ENCODE measurements at places on chromosomes 5 and 9.

DNA sequence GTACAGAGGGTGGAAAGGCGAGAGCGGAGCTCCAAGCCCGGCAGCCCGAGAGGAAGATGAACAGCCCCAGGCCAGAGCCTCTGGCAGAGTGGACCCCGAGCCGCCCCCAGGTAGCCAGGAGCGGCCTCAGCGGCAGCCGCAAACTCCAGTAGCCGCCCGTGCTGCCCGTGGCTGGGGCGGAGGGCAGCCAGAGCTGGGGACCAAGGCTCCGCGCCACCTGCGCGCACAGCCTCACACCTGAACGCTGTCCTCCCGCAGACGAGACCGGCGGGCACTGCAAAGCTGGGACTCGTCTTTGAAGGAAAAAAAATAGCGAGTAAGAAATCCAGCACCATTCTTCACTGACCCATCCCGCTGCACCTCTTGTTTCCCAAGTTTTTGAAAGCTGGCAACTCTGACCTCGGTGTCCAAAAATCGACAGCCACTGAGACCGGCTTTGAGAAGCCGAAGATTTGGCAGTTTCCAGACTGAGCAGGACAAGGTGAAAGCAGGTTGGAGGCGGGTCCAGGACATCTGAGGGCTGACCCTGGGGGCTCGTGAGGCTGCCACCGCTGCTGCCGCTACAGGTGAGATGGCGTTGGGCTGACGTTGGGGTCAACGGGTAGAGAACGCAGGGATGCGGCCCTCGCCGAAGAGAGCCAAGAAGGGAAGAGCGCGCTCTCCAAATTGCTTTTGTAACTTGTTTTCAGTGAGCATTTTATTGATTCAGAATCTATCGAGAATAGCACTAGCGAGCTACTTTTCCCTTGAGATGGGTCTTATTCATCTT lies at the start of gene PTGER4:
PTGER4 (plus strand) TSS at position 3 of the 769 bp plus-strand sequence. CDS start 1,079 bp downstream, outside the sequence.
- DNase-seq: no peak

GRCh38 chr5:94682814-94683520 lies 64.5 kb downstream of the SLF1 start:
- DNase-seq: no peak

- DNase-seq: no peak
These were observed 89.1 kb upstream of the SPDL1 start for GRCh38 chr5:169494383-169494935.

DNA sequence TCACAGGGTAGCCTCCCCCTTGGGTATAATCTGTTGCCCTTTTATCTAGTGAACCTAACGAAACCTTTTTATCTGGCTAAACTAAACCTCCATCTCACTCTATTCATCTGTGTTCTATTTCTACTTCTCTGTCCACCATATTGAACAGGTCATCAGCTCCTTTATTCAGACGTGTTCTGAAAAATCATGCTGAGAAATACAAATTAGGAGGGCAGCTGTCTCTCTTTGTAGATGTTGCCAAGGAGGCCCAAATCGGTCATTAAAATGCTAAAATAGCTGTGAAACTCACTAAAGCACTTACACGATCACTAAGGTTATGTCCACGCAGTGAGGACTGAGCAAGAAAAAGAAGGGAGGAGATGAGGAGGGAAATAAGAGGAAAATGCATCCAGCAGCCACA lies 115.6 kb upstream of the RETREG1 start:
- no peak for DNase-seq

DNA sequence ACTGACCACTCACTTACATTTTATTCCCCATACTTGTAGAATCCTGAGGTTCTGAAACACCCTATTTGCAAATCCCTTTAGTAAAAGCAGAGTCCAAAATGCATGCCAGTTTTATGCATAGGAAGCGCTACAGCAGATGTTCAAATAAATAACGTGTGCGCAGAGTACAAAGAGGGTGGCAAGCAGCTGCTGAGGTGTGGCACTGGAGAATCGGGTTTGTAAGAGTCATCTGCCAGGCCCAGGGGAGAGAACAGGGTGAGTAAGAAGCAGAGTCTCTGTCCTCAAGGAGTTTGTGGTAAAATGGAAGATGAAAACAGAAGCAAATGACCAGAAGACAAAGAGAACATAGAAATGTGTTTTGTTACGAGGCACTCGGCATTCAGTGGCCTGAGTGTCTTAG lies 288.8 kb downstream of the GLIS3 start:
- DNase-seq: no peak

DNA sequence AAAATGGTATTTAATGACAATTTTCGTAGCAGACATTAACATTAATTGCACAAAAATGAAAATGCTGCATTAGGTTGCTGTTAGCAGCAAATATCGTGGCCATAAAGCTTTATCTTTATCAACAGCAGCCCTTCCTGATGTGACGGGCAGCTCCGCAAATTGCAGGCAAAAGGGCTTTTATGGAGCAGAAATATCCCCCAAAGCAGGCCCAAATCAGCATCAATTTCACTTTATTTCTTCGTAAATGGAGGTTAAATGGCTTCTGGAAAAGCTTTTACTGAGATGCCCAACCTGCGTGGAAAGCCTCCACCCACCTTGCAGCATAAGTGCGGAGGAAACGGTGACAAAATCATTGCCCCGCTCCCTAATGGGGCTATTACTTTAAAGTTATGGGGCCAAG lies 77.9 kb upstream of the BARHL1 start:
- DNase-seq: no peak

DNA sequence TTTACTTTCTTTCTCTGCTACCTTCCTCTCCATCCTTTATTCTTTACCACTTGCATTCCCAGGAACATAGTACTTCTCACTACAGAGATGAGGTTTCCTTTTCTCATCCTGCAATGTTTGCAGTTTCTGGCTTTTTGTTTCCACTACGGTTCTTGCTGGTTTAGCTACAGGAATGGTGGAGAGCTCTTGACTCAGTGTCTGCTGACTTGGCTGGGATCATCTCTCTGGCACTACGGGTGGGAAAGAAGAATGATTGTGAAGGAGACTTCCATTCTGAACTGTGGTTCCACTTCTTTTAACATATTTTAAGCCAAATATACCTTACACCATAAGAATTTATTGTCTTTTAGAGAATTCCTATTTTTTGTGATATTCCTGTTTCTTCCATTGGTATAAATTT lies 65.1 kb downstream of the NREP start:
- DNase-seq: no peak

All from AG09309 (cell line).